A549 (cell line): ENCODE measurements at places on chromosomes 5 and 9. TPM values are rescaled to one million over a fixed set of nuclear protein-coding genes. Genes with fewer than 3 reads are reported as not detected.
A peak's percentile ranks its signal among the peaks of the same experiment; 100 is the strongest.

DNA sequence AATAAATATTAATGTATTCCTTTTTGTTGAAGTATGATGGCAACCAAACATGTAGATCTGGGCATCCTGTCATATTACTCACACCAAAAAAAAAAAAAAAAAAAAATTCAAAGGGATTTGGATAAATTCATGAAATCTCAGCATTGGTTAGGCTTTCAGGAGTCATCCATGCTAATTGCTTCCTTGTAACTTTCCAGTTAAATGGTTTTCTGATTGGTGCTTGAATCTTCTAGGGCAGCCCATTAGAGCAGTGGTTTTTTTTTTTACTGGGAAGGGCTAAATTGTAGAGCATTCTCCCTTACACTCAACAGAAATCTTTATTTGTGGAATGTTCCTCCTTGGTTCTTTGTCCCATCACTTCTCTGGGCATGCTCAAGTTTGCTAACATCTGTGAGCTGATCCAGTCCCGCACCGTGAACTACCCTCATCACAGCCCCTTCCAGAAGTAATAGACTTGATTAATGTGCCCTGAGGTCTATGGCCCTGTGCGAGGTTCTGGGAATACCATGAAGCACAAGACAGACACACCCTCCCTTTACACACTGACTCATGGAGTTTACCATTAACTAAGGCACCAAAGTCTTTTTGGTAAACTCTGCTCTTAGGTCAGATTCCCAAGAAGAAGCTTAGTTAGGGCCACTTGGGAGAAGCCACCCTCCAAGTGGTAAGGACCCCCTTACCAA is 56.0 kb downstream of the RGS3 start:
- peak; percentile 93 for DNase-seq

The TMEM250 gene
- polyA plus RNA-seq: 31.4 to 35.2 TPM (median 34.0 TPM) in 3 replicates

- no peak for DNase-seq
Measured at GRCh38 chr9:136644343-136644592, 18.4 kb upstream of the EGFL7 start.

GRCh38 chr9:135131488-135131887 is 44.0 kb downstream of the OLFM1 start:
- no peak for DNase-seq

- DNase-seq: peak; percentile 64
Measured at GRCh38 chr5:96997265-96997859, 61.5 kb downstream of the LNPEP start.

The SOWAHA gene
- polyA plus RNA-seq: 0.03 to 0.08 TPM (median 0.06 TPM) in 3 replicates

The DMXL1 gene
- 7.5 to 8.4 TPM (median 7.8 TPM) in 3 replicates for polyA plus RNA-seq
